Activated CD8-positive, alpha-beta memory T cell treated with anti-CD3 and anti-CD28 coated beads for 1 hour (primary cell): ENCODE measurements at places on chromosomes 11 and 22.

DNA sequence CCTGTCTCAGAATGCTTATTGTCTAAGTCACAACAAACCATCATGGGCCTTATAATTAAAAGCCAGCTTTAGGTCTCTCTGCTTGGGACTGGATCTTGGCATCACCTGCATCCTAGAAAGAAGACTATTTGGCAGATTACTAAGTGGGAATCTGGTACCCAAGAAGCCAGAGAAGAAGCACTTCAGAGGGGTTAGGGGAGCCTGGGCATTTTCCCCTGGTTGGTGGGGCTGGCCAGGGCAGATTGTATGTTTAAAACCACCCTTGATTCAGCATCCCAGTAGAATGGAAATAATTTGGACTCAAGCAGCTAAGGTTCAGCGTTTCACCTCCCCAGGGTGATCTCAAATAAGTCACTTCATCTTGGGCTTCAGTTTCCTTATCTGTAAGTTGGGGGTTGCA is 193.7 kb downstream of the MIAT start:
- no peak for DNase-seq

DNA sequence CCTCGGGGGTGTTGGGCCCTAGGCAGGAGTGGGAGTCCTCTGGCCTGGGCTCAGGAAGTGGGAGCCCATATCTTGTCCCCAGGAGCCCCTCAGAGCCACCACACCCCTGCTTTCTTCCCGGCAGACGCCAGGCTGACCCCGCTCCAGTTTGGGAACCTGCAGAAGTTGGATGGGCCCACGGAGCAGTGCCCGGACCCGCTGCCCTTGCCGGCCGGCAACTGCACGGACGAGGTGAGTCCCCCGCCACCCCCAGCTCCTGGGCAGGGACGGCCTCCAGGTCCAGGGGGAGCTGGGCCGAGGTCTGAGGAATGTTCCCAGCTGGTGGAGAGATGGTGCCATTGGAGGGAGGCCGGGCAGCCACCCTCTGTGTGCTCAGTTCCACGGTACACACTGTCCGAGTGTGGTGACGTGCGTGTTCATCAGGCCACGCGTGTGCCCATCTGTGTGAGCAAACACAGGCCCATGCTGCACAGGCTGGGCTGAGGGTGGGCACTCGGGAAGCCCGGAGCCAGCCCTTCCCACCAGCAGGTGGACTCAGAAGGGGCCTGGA is 4.8 kb downstream of the MUC5B start:
- no peak for DNase-seq

DNA sequence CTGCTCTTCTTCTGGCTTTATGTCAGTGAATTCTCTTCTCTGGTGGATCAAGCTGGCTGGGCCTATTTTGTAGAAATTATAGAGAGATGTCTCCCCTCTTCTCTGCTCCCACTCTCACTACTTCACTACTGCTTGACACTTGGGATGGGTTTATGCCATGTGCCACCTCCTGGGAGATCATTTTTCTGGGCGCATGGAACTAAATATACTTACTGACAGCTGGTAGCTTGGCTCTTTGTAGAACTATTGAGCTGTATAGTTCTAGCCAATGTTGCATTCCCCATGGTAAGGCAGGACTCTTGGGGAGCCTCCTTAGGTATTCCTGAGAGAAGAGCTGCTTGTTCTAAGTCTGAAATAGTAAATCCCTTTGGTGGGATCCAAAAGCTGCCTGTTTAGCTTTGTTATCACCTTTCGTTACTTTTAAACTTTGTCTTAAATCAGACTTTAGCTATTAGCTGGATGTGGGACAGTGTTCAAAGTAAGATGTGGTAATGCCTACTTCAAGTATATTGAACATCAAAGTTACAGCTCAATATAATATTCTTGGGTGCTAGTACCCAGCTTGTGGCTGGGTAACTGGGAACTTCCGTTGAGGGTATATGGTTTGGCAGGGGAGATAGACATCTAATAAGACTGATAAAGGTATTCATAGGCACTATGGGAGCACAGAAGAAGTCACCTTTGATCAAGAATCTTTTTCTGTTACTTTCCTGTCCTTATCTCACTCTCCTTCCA is 87.5 kb upstream of the RRM1 start:
- DNase-seq = no peak

- no peak for DNase-seq
Observed at GRCh38 chr22:48627966-48628365, 1199.7 kb downstream of the BRD1 start.

DNA sequence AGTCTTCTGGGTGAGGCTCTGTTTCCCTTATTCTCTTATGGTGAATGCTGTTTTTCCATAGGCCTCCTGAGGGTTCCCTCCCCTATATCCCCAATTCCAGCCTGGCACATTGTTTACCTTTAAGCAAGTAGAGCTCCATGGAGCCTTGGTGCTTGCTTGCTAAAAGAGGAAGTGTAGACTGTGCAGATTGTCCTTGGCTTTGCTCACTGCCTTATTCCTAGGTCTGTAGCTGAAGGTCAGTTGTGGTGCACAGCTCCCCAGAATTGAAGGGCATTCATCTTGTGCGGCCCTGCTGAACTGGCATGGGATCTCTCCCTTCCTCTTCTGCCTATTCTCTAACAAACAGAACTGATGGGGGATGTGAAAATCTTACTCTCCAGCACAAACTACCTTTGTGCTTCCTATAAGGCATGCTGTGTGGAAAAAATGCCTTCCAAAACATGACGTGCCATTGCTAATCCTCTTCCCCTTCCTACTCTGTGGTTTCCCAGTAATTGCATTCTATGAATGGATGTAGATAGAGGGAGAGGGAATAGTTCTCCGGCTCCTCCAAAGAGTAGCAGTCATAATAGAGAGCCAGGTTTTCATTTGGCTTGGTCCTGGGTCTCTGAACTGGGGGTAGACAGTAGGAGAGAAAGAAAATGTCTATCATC is 34.2 kb upstream of the PLET1 start:
- no peak for DNase-seq

DNA sequence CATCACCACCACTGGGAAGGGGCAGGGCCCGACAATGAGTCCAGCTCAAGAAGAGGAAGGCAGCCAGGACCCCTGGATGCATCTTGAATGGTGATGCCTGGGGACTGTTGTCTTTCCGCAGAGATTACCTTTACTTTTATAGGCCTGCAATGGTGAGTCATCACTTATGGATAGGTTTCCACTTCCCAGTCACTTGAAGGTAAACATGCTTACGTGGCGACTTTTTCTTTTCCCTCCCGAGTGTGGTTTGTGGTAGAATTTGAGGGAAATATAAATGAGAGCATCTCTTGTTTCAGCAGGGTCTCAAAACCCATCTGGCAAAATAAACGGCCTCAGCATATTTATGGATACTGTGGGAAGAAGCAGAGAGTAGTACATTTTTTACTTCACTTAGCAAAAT is at the start of gene MMP13:
MMP13 (minus strand) TSS at position 109 of the 400 bp plus-strand sequence; CDS start at position 82, 27 bp downstream.
- no peak for DNase-seq

DNA sequence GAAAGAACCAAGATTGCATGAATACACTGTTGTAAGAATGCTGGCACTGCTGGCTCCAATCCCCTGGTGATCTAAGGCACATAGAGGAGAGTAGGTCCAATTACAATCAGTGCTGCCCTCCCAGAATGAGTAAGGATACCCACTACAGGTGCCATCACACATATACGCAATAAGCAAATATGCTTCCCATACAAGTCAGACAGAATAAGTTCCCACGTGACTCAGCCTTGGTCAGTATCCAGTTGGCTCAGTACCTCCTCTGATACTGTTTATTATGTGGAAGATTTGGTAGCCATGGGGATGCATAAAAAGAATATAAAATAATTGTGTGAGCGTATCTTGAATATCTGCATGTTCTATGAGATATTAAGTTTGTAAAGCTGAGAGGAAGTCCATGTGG is 8.9 kb upstream of the OR2D3 start:
- no peak for DNase-seq

- DNase-seq = no peak
Observed at GRCh38 chr22:18110194-18110953, at the start of gene TUBA8. TUBA8 (plus strand) TSS chr22:18110809; CDS start chr22:18110866, 57 bp downstream.

DNA sequence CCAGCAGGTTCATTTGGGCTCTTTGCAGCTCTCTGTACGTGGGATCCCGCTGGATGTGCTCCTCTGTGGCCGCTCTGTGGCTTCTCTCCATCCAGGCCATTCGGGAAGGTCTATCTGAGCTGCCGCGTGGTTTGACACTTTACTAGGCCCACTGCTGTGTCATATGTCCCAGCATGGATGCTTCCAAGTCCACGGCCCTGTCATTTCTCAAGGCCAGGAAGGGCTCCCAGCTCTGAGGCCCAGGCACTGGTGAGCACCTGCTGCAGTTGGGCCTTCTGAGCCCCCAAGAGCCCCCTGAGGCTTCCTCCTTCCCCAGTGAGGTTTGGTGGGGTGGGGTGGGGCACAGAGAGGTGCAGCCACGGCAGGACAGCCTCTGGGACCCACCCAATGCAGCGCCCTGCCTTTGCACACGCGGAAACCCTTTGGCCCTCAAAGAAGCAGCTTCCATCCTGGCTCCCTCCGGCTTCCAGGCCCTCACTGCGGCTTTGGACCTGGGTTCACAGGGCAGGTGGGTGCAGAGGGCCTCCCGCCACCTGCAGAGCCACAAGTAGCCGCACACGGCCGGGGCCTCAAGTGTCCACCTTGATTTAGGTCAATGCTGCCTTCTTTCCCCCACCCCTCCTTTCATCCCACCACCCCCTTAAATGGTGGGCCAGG is 44.5 kb upstream of the FGF3 start:
- DNase-seq = no peak

GRCh38 chr11:71080239-71081097 is 171.9 kb downstream of the SHANK2 start:
- no peak for DNase-seq

DNA sequence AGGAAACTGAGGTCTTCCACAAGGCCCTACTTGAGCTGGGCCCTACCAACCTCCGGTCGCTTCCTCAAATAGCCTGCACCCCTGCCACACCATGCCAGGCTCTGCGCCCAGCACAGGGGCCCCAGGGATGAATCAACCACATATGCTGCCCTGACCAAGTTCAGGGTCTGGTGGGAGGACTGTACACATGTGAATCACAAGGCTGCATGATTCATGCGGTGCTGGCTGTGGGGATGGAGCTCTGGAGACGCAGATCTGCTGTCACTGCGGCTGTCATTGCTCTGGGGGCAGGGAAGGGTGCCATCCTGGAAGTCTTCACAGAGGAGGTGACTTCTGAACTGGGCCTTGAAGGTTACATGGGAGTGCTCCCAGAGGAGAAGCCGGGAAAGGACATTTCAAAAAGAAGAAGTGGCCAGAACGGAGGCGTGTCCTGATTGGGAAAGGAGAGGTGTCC is 21.5 kb downstream of the CYTH4 start:
- DNase-seq = no peak

GRCh38 chr22:41931701-41932269 is 5.2 kb upstream of the TNFRSF13C start:
- no peak for DNase-seq

GRCh38 chr11:115941481-115941993 is 437.3 kb upstream of the CADM1 start:
- DNase-seq = no peak

DNA sequence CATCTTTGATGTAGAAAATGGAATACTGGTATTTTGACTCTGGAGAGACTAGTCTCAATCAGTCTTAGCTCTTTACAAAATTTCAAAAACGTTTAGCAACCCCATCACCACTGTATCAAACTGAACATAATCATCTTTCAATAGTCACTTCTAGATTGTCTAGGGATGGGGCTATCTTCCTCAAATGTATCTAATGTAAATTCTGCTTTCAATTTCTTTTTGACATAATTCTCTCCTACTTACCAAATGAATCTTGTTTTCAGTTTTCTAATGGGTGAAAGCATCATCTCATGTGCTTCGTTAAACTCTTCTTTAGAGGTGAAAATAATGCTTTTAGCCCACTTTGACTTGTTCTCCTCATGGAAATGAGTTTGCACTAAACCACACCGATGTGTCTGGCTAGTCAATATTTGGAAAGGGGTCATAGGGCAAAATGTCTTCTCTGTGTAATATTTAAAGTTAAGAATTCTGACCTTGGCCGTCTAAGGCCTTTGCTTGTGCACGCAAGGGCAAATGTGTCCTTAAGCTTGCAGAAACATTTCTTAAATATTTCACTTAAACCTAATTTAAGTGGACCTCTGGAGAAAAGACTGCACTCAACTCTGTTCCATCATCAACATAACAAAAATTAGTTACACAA is 5.2 kb downstream of the SIK3 start:
- no peak for DNase-seq

DNA sequence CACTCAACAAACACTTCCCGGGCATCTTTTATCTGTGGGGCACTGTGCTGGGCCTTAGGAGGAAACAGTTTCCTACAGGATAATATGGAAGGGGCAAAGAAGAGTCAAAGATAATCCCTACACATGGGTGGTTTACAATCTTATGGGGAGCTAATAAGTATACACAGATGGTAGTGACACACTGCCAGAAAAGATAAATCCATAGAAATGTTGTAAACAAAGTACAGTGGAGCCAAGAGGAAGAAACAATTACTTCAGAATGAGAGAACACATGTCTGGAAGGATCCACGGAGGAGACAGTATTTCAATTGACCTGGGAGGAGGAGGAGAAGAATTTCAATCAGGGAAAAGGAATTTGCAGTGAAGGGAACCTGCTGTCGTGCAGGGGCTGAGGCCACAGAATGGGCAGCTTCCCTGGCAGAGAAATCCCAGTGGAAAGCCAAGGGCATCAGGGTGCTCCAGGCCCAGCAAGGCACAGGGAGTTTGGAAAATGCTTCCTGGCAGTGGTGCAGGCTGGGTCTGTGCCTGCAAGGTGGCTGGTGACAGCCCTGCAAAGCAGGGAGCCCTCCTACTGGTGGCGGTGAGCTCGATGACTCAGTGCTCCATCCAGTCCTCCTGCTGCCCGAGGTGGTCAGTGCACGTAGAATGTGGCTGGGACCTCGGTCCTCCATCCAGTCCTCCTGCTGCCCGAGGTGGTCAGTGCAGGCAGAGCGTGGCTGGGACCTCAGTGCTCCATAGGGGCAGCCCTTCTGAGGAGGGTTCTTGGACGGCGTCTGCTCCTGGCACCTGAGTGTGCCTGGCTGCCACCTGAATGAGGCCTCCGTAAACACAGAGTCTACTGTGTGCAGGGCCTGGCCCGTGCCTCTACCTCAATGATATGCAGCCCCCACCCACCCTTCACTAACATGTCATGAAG is 444.3 kb upstream of the B3GAT1 start:
- DNase-seq = no peak

- DNase-seq = no peak
Observed at GRCh38 chr11:75591966-75592365, 29.9 kb downstream of the SERPINH1 start.

GRCh38 chr11:24497831-24498230 is 978 bp downstream of the LUZP2 start:
- DNase-seq = no peak

DNA sequence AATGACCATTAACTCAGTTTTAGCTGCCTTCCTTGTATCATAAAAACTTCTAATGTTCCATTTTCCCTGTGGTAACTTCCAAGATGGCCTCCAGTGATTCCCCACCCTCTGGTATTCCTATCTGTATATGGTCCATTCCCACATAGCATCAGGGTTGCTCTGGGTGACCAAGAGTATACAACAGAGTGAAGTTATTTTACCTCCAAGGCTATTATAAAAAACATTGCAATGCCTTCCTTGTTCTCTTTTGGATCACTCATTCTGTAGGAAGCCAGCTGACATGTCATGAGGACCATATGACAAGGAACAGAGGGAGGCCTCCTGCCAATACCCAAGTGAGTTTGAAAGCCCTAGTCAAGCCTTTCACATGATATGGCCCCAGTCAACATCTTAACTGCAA is 30.1 kb downstream of the ZNF280B start:
- DNase-seq = no peak

- no peak for DNase-seq
Observed at GRCh38 chr11:10397226-10397987, 57.7 kb upstream of the AMPD3 start.
